Progenitor cell of endocrine pancreas (in vitro differentiated cells): ENCODE measurements at places on chromosomes 12 and 14. TPM values are rescaled to one million over a fixed set of nuclear protein-coding genes. Genes with fewer than 3 reads are reported as not detected.

Gene LUM
- total RNA-seq = 0.16 TPM in 1 of 2 replicates, not detected in the other

Gene INSM2
- total RNA-seq = 0.10 TPM in 1 of 2 replicates, not detected in the other

- no peak for DNase-seq
Measured at GRCh38 chr12:75602106-75602505, 90.7 kb upstream of the KRR1 start.

DNA sequence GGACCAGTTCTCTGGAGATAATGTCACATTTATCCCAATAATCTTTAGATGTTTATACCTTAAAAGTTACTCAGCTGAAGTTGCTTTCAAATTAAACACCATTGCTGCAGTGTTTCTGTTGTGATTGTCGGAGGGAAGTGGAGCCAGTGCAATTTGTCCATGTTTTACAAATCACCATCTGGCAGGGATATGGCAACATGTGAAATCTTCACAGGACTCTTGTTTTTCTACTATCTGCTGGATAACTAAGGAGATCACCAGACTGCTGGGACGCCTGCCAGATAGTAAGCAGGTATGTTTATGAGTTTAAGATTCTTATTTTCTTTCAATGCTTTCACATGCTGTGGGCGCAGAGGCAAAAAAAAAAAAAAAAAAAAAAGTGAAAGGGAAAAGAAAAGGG is 100.3 kb upstream of the SOX5 start:
- no peak for DNase-seq

DNA sequence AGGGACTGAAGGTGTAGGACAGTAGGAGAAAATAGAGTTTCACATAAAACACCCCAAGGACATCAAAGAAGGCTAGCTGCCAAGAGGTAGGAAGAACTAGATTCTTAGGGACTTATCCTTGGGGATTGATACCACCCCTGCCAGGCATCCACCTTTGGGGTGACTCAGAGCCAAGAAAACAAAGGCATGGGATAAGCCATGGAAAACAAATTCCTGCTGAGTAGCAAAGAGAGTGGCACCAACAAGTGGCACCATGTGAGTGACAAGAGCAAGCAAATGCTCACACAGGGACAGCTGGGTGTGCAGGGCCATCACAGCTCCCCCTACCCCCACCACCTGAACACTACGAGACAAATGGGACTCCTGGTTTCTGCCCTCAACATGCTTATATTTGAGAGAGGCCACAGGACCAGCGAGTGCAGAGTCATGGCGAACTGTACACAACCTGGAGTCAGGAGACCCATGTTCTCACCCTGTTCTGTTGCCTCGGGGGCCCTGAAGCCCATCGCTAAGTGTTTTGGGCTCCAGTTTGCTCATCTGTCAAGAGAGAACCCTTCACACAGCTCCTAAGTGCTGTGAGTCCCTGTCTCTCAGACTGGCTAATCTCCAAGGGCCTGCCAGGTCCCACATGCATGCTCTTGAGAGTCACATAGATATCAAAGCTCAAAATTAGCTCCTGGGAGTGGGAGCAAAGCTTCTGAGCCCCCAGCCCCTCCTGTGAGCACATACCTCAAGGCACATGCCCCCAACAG is 91.9 kb downstream of the DPF3 start:
- no peak for DNase-seq

DNA sequence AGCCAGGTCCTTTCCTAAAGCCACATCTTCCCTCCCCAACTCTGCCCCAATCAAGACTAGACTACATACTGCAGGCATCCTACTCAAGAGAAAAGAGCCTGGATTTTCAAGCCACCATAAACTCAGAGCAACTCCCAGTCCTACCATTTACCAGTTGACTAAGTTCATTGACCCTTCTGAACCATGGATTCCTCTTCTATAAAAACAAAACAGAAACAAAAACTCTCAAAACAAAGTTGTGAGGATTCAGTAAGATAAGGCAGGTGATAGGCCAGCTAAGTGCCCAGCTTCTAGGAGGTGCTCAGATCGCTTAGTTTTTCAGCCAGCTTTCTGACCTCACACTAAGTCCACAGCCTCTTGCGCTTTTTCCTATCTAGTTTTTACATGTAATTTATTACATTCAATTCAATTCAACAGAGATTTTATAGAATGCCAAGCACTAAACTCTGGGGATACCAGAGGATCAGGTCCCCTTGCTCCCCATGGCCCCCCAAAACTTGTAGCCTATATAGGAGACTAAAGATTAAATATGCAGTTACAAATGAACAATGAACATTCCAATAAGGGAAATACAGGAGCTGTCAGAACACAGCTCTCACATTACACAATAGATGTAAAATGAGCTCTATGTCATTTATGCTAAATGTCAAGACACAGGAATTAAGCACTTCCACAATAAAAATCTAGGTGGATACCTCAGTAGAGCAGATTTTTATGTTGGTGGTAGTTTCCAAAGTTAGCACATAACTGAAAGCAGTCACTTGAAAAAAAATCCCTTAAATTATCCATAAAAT is 104.5 kb upstream of the EGLN3 start:
- no peak for DNase-seq

- DNase-seq = no peak
Measured at GRCh38 chr12:28795311-28795710, 353.8 kb upstream of the FAR2 start.

GRCh38 chr12:110669193-110669502 is 19.8 kb downstream of the HVCN1 start:
- DNase-seq = no peak

GRCh38 chr12:15984097-15984800 is 73.1 kb downstream of the DERA start:
- DNase-seq = no peak

DNA sequence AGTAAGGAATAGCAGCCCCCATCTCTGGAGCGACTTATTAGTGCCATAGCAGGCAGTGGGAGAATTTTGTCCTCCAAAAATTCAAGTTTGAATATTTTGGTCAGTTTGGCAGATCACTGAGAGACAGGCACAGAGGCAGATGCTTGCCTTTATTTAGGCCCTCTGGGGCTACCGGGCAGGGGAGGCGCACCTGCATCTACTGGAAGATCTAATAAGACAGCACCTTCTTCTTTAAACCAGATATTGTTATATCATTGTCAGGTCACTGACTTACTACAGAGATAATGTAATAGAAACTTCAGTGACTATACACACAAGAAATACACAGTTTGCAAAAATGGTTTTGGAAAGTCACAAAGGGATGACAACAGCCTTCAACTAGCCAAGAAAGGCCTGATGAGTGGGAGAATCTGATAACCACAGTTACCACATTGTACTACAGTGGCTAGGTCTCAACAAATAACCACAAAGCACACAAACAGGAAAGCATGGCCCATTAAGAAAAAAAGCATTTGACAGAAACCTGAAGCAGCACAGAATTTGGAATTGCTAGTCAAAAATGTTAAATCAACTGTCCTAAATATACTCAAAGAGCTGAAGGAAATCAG is 56.8 kb downstream of the CDK17 start:
- no peak for DNase-seq

DNA sequence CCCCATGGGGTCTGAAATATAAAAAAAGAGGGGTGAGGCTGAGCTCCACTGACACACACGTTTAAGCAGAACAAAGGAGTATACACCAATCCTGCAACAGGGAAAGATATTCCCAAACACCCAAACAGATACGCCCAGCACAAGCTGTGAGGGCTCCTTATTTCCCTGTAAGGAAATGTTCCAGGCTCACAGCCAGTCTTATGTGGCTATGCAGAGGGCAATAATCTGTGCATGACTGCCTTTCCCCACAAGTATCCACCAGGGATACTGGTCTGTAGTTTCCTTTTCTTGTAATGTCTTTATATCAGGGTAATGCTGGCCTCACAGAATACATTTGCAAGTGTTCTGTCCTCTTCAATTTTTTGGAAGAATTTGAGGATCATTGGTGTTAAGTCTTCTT is 141.7 kb upstream of the DAAM1 start:
- no peak for DNase-seq

- DNase-seq = no peak
Measured at GRCh38 chr12:45975506-45975905, 14.9 kb downstream of the SCAF11 start.

DNA sequence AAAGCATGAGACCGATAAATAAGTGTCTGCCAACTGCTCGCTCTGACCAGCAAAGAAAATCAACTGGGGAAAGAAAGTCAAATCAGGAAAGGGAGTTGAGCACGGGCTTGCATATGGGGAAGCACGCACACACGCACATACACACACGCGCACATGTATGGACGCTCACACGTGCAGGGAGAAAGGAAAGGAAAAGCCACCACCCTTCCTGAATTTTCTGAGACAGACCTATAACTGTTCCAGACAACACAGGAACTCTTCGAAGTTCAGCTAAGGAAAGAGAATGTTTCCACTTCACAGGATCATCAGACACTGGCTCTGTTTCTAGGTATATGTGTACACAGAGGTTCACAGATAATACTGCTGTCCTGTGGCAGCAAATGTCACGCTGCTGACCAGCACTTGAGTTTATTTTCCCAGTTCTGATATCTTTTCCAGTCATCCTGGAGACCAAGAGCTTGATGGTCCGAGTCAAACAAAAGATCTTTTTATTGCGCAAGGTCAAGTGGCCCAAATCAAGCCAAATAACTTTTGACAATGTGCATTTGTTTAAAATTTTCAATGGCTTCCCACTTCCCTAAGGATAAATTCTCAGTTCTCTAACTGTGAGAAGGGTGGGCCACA is 82.1 kb upstream of the TMCC3 start:
- DNase-seq = no peak

DNA sequence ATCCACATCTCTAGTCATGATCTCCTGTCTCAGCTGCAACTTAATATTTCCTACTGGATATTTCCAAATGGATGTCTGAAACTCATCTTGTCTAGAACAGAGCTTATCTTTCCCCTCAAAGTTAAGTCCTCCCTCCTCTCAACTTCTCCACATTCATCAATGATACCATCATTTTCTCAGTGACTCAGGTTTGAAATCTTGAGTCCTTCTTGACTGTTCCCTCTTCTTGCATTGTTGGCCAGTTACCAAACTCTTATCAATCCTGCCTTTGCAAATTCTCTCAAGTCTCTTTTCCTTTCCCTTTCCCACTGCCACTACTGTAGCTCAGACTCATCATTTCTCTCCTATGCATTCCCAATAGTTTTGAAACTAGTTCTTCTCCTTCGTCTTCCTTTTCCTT is 14.3 kb upstream of the CHURC1 start:
- DNase-seq = no peak

DNA sequence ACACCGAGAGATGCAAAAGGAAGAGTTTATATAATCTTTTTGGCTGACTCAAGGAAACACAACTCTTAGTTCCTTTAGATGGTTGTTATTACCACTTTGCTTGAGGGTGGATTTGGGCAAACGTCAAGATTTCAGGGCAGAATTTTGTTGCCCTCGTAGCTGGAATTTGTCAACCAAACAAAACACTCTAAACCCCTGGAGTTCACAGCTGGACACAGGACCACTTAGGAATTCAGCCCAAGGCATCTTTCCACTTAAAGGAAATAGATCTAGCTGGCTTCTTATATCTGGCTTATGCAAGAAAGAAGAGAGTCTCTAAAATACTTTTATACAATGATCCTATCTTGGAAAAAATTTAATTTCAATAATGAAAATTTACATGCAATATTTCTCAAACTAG is 237.8 kb upstream of the LRIG3 start:
- DNase-seq = no peak
